H54 (cell line): ENCODE measurements at places on chromosomes 2 and 18.

DNA sequence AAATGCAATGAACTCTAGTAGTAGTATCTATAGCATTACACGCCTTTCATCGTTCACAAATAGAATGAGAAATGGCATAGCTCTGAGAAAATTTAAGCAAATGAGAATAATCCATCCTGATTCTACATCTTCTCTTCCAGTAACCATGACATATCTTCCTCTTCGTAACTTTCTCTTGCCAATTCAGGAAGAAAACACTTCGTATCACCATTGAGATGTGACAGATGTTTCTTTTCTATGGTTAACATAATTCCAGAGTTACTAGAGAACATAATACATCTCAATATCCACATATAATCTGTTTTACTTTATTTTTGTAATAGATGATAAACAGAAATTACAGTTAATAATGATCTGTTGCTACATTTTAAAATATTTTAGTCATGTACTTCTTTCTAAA, 1527.4 kb downstream of the LRP1B start:
- DNase-seq, result no peak

- DNase-seq, result no peak
Observed at GRCh38 chr2:102350137-102350793, 5.3 kb upstream of the IL18R1 start.

DNA sequence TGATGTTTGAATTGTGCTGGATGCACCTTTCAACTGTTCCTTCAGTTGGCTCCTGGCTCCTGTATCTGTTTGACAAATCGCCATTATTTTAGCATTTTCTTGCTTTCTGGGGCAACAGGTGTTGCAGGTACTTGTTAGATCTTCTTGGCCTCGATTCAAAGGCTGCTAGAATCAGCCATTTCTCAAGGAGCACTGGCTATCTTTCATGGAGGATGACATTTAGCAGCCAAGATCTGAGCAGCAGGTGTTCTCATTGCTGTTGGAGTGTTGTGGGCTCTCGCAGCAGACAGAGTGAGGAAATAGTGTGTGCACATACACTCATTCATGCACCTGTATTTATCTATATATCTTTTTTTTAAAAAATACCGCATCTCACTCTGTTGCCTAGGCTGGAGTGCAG, 52.2 kb downstream of the INPP5D start:
- DNase-seq, result no peak

GRCh38 chr2:53252115-53252514, 515.5 kb upstream of the CHAC2 start:
- DNase-seq, result no peak

GRCh38 chr18:56382541-56382940, 255.9 kb downstream of the TXNL1 start:
- DNase-seq, result no peak

- DNase-seq, result no peak
Observed at GRCh38 chr2:235492850-235493344, 946 bp upstream of the AGAP1 start.

GRCh38 chr18:51417643-51418483, 220.4 kb upstream of the MEX3C start:
- DNase-seq, result no peak

DNA sequence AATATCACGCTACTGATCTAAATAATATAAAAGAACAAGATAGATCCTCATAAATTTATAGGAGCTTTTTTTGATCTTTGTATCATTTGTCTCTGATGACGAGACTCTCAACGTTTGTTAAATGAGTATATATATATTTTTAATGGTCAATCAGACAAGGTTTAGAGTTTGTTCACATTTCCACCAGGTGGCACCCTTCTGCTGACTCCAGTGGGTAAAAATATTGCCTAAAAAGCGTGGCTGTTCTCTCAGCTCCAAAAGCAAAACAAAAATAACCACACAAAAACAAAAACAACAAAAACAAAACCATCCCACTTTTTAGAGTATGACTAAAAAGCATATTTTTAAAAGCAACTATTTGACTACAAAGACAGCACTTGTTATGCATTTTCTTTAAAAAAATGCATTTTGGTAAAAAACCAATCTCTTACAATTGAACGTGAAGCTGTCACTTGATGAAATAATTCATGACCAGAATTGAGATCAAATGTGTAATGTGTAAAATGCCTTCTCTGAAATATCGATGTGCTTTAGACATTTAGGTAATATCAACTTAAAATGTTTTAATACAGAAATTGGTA, 723.2 kb downstream of the DPP10 start:
- peak; percentile 17 for DNase-seq

DNA sequence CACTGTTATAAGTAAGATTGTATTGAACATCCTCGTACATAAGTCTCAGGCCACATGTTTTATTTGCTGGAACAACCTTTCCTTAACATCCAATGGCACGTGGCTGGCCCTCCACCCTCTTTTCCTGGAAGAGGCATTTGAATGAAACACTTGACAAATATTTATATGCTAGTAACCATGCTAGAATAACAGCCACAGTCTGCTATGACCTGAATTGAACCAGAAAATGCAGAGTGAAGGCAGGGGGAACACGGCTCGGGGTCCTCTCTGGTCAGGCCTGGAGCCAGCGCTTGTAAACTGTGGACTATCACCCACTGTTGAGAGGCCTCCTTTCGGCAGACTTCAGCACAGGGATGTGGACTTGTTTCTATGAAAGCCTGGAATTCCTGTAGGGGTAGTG, 198.2 kb upstream of the COPS8 start:
- no peak for DNase-seq

DNA sequence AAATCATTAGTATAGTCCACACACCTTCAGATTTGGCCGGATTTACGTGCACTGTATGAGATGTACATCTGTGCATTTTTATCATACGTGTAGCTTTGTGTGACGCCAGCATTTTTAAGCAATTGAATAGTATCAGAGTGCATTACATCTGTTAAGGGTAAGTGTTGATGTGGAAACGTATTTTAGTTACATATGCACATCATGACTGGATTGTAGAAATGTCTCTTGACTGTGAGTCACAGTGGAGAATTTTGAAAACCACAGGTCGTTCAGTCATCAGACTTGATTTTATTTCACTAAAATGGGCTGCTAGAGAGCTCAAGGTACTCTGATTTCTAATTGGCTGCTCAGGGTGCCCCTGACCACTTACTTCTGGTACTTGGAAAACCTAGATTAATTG, 5.4 kb upstream of the GPBAR1 start:
- DNase-seq, result no peak

DNA sequence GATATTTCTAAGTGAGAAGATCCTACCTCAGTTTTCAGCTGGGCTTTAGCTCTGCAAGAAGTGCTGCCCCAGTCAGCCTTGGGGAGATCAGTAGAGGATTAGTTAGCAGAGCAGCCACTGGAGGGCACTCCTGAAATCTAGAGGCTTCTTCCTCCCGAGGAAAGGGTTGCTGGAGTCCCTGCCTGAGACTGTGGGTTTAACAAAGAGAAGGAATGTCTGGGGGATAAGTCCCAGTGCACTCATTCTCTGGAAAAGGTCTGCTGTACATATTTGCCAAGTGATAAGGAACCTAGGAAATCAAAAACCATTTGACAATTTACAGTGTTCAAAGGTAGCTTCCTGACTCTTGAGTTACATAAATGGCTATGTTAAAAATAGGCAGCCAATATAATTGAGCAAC, 207.2 kb downstream of the SLC8A1 start:
- peak; percentile 29 for DNase-seq
